ENCODE measurements at places on chromosomes 2 and 18. TPM values are rescaled to one million over a fixed set of nuclear protein-coding genes. Genes with fewer than 3 reads are reported as not detected.

NT5C1B gene
- total RNA-seq, result not detected

SRD5A2 gene
- total RNA-seq, result not detected

LAMA3 gene
- 234 TPM for total RNA-seq

C2orf76 gene
- 6.7 TPM for total RNA-seq

KCNE4 gene
- total RNA-seq, result 2.0 TPM

NEB gene
- 19.1 TPM for total RNA-seq

OLA1 gene
- 68.5 TPM for total RNA-seq

ADAM17 gene
- 47.9 TPM for total RNA-seq

GRCh38 chr2:205857520-205858237 is 175.4 kb downstream of the NRP2 start:
- H3K4me1 ChIP-seq, result peaks cover 34% of the 10 kb centered on the region
- no peak overlapping the region for H3K27ac ChIP-seq
- no peaks in the 10 kb centered on the region for H3K36me3 ChIP-seq

DNA sequence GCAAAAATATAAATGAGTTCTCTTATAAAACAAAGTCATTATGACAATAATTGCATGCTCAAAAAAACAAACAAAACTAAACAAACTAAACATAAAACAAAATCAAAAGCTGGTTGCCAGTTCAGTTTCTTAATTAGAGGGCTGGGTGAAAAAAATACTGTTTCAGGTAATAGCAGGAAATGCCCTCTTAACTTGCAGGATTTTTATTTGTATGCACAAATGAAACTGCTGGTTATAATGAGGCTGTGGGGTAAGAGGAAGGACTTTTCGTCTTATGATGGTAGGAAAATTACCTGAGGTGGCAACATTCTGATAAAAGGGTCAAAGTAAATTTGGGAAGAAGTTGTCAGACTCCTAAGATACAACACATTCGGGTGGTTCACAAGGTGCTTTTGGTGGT is 21.5 kb upstream of the CDKL4 start:
- no peaks in the 10 kb centered on the region for H3K27me3 ChIP-seq
- DNase-seq, result no peak
- H3K4me3 ChIP-seq, result no peak overlapping the region
- H3K4me1 ChIP-seq, result no peaks in the 10 kb centered on the region

GRCh38 chr18:76456823-76457222 is 38.2 kb downstream of the ZNF516 start:
- H3K27ac ChIP-seq, result no peak overlapping the region
- H3K4me3 ChIP-seq, result no peak overlapping the region

- H3K27ac ChIP-seq, result no peak overlapping the region
- H3K36me3 ChIP-seq, result no peaks in the 10 kb centered on the region
Observed at GRCh38 chr18:46318356-46318755, 214.2 kb downstream of the HAUS1 start.

GRCh38 chr2:217045700-217046475 is 186.0 kb upstream of the TNP1 start:
- no peak for DNase-seq
- no peaks in the 10 kb centered on the region for H3K27me3 ChIP-seq
- peaks cover 6% of the 10 kb centered on the region for H3K4me1 ChIP-seq

- no peak overlapping the region for H3K4me3 ChIP-seq
- no peaks in the 10 kb centered on the region for H3K4me1 ChIP-seq
- H3K27ac ChIP-seq, result no peak overlapping the region
Observed at GRCh38 chr2:63814114-63814513, 27.6 kb upstream of the UGP2 start.

DNA sequence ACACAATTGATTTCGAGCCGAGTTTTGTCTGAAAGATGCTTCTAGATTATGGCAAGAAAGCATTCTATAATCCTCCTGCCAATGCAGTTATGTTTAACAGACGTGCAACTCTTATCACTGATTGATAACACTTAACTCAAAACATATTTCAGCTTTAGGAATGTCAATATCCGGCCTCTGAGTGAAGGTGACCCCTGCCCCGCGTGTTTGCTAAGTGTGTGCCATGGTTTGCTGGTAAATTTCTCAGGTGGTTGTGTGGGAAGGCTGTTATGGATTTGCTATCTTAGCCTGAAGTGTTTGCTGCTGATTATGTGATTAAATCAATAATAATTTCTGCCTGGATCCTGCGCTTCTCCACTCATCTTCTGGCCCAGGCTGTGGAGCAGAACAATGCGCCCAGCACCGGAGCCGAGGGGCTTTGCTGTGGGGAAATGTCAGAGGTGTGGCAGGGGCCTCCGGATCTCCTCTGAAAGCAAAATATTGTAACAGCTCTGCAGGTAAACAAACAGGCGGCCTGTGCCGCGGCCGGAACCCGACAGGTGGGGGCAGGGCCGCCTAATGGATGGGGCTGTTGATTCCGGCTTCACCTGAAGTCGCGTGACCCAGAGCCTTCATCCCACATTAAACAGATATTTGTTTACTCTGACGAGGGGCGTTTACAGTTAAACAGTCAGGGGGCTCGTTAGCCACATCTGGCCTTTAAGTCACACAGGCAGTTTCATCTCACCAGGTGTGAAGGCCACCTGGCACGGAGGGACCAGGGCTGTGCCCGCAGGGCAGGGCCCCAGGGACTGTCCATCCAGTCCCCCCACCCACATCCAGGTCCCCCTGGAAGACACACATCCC is 210.7 kb upstream of the SALL3 start:
- no peak for DNase-seq
- H3K36me3 ChIP-seq, result no peaks in the 10 kb centered on the region
- H3K27me3 ChIP-seq, result peaks cover 48% of the 10 kb centered on the region
- no peak overlapping the region for H3K27ac ChIP-seq

DNA sequence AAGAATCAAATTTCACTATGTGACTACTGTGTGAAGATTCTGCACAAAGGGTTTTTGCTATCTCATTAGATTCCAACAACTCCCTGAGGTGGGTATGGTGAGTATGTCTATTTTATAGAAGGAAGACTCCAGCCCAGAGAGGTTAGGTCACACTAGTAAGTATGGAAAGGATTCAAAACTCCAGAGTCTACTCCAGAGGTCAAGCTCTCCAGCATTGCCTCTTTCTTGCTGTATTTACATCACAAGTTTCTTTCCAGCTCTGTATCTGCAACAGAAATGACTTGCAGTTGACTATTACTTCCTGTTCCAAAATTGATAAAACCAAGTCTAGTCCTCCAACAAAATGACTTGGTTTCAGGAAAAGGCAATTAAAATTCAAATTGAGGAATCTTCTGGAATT is 2.1 kb downstream of the COL4A4 start:
- H3K4me1 ChIP-seq, result peaks cover 21% of the 10 kb centered on the region
- no peaks in the 10 kb centered on the region for H3K36me3 ChIP-seq
- H3K27ac ChIP-seq, result no peak overlapping the region
- H3K4me3 ChIP-seq, result no peak overlapping the region
- DNase-seq, result no peak
- peaks cover 39% of the 10 kb centered on the region for H3K27me3 ChIP-seq

- no peak overlapping the region for H3K27ac ChIP-seq
- H3K36me3 ChIP-seq, result no peaks in the 10 kb centered on the region
- peaks cover 15% of the 10 kb centered on the region for H3K27me3 ChIP-seq
- DNase-seq, result no peak
- H3K4me3 ChIP-seq, result no peak overlapping the region
- peaks cover 13% of the 10 kb centered on the region for H3K4me1 ChIP-seq
Observed at GRCh38 chr18:37397814-37398213, 167.8 kb downstream of the CELF4 start.

DNA sequence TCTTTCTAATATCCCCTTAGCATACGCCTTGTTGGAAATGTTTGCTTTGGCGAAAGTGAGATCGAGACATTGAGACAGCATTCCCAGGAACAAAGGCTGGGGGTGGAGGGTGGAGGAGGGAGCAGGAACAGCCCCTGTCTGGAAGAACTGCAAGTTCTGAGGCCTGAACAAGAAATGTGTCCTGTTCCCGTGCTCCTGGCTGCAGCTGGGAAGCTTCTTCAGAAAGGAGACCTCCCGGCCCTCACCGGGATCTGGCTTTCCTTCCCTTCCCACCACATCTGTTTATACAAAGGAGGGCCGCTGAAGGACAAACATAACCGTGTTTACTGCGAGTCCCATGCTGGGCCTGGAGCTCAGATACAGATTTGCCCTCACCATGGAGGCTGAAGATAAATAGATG is 35.9 kb downstream of the AFF3 start:
- H3K4me1 ChIP-seq, result peaks cover 16% of the 10 kb centered on the region
- no peak overlapping the region for H3K27ac ChIP-seq
- H3K27me3 ChIP-seq, result peaks cover 30% of the 10 kb centered on the region
- DNase-seq, result no peak

- no peak for DNase-seq
- no peaks in the 10 kb centered on the region for H3K4me1 ChIP-seq
- H3K4me3 ChIP-seq, result no peak overlapping the region
- no peaks in the 10 kb centered on the region for H3K27me3 ChIP-seq
Observed at GRCh38 chr2:119794237-119794636, 34.5 kb downstream of the PTPN4 start.

DNA sequence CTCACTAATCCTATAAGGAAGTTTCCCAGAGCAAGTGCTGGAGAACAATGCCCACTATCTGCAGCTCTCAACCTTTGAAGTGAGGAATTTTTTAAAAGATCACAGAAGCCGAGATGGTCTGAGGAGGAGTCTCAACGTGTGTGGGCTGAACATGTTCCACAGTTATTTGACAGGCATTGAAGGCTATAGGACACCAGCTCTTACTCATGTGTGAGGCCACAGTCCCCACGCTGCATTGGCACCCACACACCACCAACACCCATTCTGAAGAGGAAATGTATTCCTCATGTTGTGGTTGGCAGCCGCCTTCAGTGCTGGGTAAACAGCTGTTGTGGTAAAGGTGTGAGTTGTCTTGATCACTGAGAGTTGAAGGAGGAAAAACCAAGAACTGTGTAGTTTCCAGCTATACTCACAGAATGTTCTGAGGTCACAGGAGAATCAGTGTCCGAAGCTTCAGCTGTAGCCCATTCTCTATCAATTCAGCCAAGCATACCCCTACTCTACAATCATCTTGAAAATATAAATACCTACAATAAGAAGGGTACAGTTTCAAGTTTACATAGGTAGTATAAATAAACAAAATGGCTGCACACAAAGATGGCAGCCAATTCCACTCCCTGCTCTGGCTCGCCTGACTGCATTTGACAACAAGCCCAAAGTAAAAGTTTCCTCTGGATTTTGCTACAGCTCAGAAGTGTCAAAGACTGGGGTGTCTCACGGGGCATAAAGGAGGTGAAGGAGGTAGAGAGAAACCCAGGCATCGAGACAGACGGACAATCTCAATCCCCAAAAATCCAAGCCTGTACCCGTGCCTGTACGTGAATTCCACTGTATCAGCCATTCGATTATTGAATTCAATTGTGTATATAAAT is 12.1 kb downstream of the CD226 start:
- H3K27ac ChIP-seq, result no peak overlapping the region
- DNase-seq, result no peak
- no peaks in the 10 kb centered on the region for H3K36me3 ChIP-seq

DNA sequence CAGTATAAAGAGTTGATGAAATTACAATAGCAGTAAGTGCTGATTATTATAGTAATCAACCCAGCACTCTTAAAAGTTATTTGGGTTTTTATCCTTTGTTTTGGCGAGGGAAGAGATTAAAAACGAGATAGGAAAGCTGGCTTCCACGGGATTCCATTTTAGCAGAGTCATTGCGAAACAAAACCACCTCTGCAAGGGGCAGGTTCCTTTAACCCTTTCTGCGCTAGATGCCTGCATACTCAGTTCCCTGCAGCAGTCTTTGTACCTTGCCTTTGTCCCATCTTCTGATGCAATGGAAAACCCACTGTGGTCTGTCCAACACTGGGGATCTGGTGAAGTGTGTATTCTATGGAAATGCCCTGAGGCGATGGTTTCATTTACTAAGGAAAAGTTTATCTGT is 2.7 kb downstream of the YPEL5 start:
- peaks cover 51% of the 10 kb centered on the region for H3K4me1 ChIP-seq
- H3K27ac ChIP-seq, result peak overlapping the region; percentile 98
- no peak overlapping the region for H3K4me3 ChIP-seq
- H3K36me3 ChIP-seq, result peaks cover 12% of the 10 kb centered on the region
- no peaks in the 10 kb centered on the region for H3K27me3 ChIP-seq

DNA sequence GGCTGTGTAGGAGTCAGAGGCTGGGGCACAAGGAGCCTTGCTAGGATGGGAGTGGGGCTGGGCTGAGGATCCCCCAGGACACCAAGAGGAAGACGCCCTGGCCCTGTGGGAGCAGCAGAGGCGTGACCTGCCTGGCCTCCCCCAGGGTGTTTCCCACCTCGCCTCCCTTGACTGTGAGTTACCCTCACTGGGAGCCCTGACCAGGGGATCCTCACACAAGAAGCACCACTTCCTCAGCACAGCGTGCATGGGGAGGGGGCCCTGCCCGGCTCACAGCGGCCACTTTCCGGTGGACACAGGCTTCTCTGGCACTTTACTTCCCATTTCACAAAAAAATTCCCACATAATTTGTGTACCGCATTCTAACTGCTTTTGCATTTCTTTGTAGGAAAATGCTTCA is 187.7 kb downstream of the EIPR1 start:
- no peak overlapping the region for H3K27ac ChIP-seq
- no peaks in the 10 kb centered on the region for H3K27me3 ChIP-seq
- DNase-seq, result no peak
- H3K36me3 ChIP-seq, result peaks cover 69% of the 10 kb centered on the region

All from suprapubic skin (tissue), 4 donors.